ENCODE measurements at places on chromosomes 13 and 19. TPM values are rescaled to one million over a fixed set of nuclear protein-coding genes. Genes with fewer than 3 reads are reported as not detected.

Gene TBC1D4
- 29.4 TPM for total RNA-seq

Gene RXFP2
- total RNA-seq, result not detected

DNA sequence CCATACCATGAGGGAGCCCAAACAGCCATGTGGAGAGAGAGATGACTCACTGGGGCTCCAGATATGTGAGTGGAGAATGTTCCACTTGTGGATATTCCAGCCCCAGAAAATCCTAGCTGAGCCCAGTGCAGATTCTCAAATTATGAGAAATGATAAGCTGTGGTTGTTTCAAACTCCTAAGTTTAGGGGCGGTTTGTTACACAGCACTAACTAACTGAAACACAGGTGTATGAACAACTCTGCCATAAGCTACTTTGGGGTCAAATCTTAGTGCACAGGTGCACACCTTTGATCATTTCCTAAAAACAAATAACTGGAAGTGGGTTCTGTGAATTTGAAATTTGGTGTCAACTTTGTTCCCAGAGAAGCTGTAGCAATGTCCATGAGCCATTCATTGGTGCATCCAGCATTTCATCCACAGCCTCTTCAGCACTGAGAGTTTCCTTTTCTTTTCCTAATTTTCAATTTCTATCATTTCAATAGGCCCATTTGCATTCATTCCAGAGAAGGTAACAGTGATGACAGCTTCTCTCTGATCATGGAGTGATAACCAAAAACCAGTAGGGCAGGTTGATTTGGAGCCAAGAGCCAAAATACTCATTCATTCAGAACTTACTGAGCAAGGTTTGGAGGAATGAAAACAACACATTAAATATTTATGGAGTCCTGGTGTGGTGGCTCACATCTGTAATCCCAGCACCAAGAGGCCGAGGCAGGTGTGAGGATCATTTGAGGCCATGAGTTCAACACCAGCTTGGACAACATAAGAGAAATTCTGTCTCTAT, 8.8 kb upstream of the CLPP start:
- no peak for DNase-seq

- no peak for DNase-seq
These were observed 325.4 kb upstream of the TSHZ3 start for GRCh38 chr19:31674503-31675192.

- no peak for DNase-seq
These were observed 33.5 kb downstream of the PDE4A start for GRCh38 chr19:10453852-10454251.

DNA sequence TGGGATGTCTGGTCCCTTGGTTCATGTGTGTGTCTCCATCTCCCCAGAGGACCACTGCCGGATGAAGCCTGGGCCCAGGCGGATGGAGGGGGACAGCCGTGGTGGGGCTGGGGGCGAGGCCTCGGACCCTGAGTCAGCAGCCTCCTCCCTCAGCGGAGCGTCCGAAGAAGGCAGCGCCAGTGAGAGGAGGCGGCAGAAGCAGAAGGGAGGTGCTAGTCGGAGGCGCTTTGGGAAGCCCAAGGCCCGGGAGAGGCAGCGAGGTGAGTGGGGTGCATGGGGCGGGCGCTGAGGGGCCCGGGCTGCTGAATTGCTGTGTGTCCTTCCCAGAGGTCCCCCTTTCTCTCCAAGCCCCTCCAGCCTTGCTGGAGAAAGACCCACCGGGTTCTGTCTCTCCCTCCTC, 3.2 kb downstream of the CCDC106 start:
- DNase-seq, result no peak

- peak; percentile 24 for DNase-seq
These were observed 3.7 kb downstream of the GGACT start for GRCh38 chr13:100584896-100585295.

Gene ZIC2
- total RNA-seq, result not detected

DNA sequence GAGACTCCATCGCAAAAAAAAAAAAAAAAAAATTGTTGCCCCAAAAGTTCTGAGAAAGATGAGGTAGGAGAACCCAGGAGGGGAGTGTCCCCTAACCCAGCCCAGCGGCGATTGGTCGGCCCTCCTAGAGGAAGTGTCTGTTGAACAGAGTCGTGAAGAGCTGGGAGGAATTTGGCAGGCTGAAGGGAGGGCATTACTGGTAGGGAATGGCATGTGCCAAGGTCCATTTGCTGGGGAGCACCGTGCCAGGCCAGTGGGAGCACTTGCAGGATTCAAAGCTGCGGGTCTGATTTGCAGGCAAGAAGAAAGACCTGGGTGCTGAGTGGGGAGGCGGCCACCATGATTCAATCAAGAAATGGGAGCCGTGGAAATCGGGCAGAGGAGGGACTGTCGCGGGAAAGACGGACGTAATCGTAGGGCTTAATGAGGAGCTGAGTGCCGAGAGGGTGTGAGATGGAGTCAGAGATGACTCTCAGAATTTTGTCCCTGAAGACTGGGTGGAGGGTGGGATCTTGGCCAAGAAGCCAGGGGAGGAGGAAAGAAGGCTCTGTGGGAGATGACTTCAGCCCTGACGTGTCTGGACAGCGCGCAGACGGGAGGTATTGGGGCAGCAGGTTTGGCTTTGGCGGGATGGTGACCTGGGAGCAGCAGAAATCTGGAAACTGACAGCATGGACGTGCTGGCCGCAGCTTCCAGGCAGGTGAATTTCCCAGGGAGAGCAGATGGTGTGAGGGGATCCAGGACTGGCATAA, 15.4 kb downstream of the CERS4 start:
- no peak for DNase-seq

Gene PEX11G
- 1.1 TPM for total RNA-seq

GRCh38 chr19:34722353-34722752, 11.7 kb upstream of the ZNF181 start:
- DNase-seq, result no peak

All from activated CD4-positive, alpha-beta T cell treated with anti-CD3 and anti-CD28 coated beads for 36 hours (primary cell).